Femur (tissue), 1 donor: ENCODE measurements at places on chromosomes 1 and 21.

DNA sequence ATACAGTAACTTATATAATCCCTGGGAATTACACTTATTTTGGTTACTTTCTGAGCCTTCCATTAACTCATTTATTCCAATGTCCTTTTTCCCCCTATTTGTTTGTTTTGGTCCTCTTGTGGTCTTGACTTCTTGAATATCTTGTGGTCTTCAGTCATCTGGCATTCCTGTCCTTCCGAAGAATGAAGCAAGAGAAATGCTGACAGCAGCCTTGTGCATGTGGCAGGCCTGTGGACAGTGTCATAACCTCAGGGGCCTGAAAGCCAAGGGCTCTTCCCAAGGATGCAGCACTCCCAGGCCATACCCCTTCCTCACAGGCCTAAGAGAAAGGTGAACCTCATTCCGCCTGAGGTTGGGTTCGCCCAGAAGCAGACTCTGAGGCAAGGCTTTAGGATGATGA, 470.2 kb downstream of the DISC1 start:
- no peak for DNase-seq

- peak; percentile 28 for DNase-seq
These were observed 431 bp downstream of the RAB42 start for GRCh38 chr1:28592321-28593071.

- no peak for DNase-seq
These were observed 123.7 kb downstream of the DAB1 start for GRCh38 chr1:57300186-57300585.

DNA sequence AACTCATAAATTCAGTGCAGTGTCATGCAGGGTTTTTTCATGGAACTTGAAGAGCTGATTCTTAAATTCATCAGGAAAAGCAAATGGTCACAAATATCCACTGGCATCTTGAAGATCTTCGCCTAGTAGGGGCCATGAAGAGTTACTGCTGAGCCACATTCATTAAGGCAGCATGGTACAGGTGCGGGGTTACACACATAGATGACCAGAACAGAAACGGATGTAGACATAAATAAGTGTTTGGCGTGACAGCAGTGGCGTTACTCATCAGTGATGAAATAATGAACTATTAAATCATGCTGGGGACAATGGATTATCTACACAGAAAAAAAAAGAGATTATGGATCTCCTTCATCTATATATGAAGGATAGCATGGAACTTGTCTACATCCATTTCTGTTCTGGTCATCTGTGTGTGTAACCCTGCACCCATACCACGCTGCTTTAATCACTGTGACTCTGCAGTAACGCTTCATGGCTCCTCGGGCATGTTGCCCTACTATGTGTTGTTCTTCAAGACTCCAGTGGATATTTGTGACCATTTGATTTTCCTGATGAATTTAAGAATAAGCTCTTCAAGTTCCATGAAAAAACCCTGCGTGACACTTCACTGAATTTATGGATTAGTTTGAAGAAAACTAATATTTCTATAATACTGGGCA, 161.3 kb downstream of the GALNT2 start:
- DNase-seq: no peak

- DNase-seq: no peak
These were observed 117.6 kb downstream of the MRPL39 start for GRCh38 chr21:25489673-25490072.

DNA sequence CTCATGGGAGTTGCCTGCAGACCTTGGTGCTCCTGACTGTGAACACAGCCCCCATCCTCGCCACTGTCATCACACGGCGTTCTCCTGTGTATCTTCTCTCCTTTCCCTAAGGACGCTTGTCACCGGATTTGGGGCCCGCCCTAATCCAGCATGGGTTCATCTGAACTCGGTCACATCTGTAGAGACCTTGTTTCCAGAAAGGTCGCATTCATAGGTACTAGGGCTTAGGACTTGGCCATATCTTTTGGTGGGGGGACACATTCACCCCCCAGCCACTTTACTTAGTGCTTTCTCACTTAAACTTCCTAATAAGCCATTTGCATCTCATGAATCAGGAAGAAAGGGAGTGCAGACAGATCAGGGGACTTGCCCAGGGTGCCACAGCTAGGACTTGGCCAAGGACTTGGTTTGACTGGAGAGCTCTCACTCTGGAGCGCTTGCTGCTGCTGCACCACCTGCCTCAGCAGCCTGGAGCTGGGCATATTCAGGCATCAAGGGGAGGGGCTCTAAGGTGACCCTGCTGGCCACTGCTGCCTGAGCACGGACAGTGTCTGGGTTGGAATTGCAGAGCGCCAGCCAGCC, 9.7 kb downstream of the NPPA start:
- DNase-seq: no peak

DNA sequence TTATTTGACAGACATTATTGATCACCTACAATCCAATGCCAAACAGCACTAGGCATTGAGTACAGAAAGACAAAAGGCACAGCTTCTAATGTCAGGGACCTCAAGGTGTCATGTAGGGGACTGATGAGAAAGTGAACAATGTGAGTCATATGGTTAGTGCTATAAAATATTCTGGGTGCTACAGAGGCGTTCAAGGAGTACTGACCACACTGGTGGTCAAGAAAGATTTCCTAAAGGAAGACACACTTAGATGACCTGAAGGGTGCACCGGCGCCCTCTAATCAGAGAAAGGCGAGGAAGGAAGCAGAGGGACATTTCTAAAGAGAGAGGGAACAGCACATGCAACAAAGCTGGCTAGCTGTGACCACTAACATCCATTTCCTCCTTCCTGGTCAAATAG, 64.9 kb upstream of the F3 start:
- DNase-seq: no peak

GRCh38 chr1:197924516-197925123, 7.4 kb downstream of the LHX9 start:
- peak; percentile 45 for DNase-seq

GRCh38 chr1:53415432-53415831, 43.8 kb upstream of the DMRTB1 start:
- no peak for DNase-seq

DNA sequence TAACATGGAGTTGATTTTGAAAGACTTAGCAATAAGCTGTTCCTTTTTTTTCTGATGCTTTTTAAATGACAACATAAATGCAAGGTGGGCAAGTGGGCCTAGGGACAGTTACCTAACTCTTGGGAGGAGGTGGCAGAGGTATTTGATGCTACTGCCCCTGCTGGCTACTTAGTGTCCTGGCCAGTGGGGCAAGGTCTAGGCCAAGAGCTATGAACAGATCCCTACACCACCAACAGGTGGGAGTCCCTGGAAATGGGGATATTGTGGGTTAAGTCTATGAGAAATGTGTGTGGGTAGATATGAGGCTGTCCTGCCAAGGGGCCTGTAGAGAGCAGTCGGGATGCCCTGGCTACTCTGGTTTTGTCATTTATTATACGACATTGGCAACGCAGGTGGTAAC, 31.3 kb upstream of the B3GALT5 start:
- no peak for DNase-seq

DNA sequence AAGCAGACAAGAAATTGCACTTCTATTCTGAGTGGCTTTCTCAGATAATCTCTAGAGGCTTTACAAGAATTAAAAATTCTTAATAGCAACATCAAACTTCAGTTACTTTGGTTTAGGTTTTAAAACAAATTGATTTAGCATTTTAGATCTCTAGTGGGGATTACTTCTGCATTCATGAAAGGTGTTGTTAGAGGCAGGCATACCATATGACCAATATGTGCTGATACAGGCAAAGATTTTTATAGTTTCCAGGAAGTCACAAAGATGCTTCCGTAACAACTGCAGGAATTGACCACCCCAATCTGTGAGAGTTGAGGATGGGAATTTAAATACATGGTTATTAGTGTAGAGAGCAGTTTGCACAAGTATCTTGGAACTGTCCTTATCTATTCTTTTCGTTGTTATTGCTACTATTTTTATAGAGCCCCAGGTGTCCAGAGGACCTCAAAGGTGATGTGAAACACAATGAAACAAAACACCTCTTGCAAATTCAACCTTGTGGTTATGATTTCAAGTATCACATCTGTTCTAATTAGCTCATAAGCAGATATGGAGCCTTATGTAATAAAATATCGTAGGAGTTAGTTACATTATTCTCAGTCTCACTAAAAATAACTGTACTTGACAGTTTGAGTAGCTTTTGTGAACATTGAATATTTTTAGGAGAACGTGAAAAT, 512.7 kb upstream of the ADGRL4 start:
- DNase-seq: no peak

DNA sequence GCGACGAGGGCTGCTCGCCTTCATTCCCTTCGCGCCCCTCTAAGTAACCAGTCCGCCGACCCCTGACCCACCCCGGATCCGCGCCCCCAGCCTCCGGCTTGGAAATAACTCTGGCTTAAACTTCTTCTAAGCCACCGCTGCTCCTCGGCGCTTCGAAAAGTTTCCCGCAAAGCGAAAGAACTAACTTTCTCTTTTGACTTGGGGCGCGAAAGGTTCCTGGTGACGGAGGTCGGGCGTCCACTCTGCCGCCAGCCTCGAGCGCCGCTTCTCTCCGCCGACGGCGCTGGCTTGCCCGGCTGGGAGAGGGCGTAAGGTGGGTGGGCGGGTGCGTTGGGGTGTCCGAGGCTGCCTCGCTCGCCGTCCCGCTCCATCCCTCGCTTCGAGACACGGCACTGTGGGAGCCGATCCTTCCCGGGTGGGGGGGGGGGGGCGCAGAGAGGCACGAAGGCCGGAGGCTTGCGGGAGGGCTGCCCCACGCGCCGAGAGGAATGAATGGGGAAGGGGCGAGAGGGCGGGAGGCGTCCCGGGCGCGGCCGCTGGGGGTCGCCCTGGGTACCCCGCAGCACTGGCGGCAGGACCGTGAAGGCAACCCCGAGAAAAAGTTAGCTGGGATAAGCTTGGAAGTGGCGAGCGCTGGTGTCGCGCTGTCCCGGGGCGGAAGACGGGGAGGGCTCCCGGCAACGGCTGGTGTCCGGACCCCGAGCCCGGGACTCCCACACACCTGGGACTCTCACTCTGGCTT, 569 bp downstream of the ATF3 start:
- peak; percentile 77 for DNase-seq

- no peak for DNase-seq
These were observed 4.3 kb downstream of the PEA15 start for GRCh38 chr1:160209321-160210046.

DNA sequence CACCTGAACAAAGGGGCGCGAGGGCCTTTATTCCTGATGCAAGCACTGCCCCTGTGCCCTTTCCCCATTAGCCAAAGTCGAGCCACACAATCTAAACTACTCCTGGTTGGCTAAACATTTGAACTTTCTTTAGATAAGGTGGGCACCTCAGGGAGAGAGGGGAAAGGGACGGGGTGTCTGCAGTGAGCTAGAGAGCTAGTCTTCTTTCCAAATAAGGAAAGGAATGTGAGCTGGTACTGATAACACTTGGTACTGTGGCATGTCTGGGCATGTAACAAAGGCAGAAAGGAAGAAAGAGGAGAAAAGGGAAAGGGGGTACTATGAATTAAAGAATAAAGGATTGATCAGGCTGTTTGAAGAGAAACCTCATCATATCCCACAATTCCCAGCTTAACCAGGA, 62.8 kb downstream of the OVGP1 start:
- no peak for DNase-seq

GRCh38 chr1:214123061-214123784, 135.4 kb downstream of the PROX1 start:
- DNase-seq: peak; percentile 60

DNA sequence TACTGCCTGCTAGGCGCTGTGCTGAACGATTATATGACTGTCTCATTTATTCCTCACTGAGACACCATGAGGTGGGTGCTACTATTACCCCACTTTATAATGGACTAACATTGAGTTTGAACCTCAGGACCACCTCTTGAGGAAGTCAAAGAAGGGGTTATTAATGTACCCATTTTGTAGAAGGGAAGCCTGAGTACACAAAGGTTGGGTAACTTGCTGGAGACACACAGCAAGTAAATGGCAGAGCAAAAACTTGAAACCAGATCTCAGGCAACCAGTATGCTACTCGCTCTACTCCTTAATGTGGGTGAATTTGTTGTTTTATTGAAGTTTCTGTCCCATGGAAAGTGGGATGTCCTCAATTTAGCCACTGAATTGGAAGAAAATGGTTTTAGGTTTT, 30.1 kb downstream of the KCNA10 start:
- DNase-seq: no peak

DNA sequence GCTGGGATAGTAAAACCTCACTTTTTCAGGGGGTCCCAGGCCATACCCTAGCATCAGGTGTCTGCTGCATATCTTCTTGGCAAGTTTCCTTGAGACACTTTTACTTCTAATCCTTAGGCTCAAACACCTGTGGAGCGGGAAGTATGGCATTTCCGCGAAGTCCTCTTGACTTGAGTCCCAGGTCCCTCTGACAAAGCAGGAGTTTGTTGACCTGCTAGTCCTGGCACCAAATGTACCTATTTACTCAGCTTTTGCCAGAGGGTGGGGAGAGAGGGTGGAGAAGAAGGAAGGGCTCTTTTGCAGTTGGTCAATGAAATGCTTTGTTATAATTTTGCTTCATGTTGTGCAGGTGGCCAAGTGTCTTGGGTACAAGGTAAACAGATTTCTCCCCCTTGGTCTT, 59.7 kb downstream of the CLIC6 start:
- no peak for DNase-seq

DNA sequence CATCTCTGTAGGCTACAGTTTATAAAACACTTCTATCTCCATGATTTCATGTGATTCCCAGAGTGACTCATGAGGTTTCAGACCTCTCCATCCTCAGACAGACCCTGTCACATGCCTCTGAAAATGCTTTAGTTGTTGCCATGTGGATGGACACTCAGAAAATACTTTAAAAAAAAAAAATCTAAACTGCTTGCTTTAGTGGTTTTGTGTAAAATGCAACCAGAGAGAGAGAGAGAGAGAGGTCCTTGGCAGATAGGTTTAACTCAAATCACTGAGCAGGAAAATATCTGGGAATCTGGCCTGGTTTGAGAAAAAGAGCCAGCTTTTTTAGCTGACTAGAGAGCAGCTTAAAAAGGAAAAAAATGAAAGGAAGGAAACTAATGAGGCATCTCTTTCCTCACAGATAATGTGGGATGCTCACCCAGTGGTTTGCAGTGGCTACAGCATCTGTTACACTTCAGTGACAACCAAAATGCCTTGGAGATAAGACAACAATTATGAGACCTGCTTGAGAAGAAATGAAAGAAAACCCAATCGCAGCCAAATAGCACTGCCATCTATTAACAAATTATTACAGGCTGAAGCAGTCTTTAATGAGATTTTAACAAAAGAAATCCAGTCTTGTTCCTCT, 54.6 kb upstream of the SYT14 start:
- no peak for DNase-seq

GRCh38 chr1:62514746-62515423, 78.0 kb downstream of the USP1 start:
- DNase-seq: no peak

GRCh38 chr21:42818328-42818749, 61.0 kb downstream of the WDR4 start:
- peak; percentile 63 for DNase-seq

- no peak for DNase-seq
These were observed 3.0 kb downstream of the ZC3H12A start for GRCh38 chr1:37477198-37477931.

GRCh38 chr21:41526478-41527087, 18.6 kb upstream of the TMPRSS2 start:
- no peak for DNase-seq

- DNase-seq: peak; percentile 84
These were observed 12.3 kb upstream of the GSTM4 start for GRCh38 chr1:109643385-109644230.
